Heart left ventricle (tissue), 16 donors: ENCODE measurements at places on chromosomes 3 and 15.

DNA sequence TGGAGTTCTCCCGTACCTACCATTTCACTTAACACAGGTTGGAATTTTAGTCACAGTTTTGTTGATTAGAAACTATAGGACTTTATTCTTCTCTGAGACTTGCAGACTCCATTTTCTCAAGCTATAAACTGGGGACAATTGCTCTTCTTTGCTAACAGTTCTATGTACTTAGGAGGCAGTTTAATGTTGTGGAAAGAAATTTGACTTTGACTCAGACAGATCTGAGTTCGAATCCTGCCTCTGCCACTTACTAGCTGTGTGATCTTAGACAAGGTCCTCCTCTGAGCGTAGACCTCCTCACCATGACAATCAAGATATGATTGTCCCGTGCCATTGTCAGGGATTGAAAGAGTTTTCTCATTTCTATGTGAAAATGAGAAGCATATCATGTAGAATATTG, 196.4 kb upstream of the HES1 start:
- DNase-seq: no peak

DNA sequence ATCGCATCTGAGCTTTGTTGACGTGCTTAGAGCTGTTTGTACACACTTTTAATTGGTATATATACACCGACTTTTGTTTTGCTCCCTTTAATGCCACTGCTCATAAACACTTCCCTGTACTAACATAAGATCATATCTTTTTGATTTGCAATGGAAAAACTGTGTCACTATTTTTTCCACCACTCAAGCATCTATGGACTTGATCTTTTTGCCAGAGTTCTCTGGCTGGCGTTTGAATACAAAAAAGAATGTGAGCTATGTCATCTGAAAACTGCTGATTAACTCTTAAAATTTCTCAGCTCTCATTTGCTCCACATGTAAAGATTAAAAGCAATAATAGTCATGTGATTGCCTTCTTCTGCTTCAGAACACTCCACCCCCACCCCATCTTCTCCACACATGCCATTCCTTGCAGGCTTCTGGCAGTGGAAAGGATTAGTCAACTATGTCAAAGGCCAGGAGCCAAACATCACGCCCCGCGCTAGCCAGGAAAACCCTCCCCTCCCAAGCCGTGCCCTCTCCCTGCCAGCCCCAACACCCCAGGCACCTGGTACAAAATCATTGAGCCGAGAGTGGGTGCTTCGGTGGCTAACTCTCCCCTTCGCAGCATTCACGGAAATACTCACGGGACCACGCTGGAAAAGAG, 123.4 kb upstream of the MEF2A start:
- DNase-seq: peak; percentile 80

GRCh38 chr15:70768257-70768883, 5.0 kb upstream of the UACA start:
- DNase-seq: no peak

GRCh38 chr15:90686435-90687218, 30.5 kb upstream of the BLM start:
- no peak for DNase-seq

DNA sequence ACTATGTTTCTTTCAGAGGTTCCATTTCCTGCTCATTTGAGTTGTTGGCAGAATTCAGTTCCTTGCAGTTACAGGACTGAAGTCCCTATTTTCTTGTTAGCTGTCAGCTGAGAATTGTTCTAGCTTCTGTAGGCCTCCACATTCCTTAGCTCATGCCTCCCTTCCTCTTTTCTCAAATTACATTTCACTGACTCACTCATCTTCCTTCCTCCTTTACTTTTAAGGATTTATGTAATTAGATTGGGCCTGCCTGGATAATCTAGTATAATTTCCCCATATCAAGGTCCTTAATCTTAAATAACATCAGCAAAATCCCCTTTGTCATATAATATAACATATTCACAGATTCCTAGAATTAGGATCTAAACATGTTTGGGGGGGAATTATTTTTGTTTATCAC, 40.6 kb upstream of the RBMS3 start:
- no peak for DNase-seq

DNA sequence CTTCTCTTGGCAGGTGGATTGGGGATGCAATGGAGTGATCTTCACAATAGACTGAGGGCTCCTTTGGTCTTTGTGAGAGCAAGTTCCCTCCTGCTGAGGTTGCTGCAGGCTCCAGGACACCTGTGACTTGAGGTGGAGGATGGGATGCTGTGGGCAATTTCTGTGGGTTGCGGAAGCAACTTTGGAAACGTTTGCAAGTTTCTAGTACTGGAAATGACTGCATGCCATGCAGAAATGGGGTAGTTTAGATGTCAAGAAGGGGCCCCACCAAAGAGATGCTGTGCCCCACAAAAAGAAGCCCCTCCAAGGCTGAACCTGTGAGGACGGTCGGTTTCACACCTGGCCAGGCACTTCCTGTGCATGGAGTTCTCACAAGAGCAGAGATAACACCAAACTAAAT, 80.4 kb upstream of the XCR1 start:
- no peak for DNase-seq
